ENCODE measurements at places on chromosomes 12 and 14.

- DNase-seq, result no peak
These were observed 19.9 kb downstream of the LRTM2 start for GRCh38 chr12:1839956-1840951.

DNA sequence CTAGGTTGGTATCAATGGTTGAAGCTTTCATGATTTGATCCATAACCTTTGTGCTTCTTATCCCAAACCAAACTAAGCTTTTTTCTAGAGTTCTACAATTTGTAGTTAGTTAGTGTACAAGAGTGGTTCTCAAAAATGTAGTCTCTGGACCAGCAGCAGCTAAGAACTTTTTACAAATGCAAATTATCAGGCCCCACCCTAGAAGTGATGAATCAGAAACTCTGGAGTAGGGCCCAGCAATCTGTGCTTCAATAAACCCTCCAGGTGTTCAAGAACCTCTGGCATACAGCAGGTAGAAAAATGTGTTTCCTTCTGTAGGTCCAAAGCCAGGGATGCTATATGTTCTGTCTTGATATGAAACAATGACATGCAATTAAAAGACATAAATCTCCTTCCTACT is 26.1 kb upstream of the ACTR6 start:
- DNase-seq, result no peak

- no peak for DNase-seq
These were observed 136.8 kb downstream of the ANKS1B start for GRCh38 chr12:99847936-99848335.

- peak; percentile 28 for DNase-seq
These were observed 1124.7 kb downstream of the FLRT2 start for GRCh38 chr14:86654558-86655184.

DNA sequence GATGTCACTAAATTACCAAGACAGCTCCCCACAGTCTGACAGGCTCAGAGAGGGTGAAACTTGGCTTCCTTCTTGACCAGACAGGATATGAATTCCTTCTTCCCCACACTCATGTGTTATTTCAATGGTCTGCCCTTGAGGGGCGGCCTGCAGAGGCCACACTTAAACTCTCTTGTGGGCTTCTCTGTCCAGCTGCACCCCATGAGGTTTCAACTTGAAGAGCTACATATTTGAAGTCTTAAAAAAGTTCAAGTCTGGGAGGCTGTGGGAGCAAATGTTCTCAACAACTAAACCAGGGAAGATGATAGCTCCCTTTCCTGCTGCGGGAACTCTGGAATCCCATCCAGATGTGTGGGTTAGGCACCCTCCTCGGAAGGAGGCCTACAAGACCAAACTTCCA is 98.3 kb downstream of the TTC7B start:
- no peak for DNase-seq

DNA sequence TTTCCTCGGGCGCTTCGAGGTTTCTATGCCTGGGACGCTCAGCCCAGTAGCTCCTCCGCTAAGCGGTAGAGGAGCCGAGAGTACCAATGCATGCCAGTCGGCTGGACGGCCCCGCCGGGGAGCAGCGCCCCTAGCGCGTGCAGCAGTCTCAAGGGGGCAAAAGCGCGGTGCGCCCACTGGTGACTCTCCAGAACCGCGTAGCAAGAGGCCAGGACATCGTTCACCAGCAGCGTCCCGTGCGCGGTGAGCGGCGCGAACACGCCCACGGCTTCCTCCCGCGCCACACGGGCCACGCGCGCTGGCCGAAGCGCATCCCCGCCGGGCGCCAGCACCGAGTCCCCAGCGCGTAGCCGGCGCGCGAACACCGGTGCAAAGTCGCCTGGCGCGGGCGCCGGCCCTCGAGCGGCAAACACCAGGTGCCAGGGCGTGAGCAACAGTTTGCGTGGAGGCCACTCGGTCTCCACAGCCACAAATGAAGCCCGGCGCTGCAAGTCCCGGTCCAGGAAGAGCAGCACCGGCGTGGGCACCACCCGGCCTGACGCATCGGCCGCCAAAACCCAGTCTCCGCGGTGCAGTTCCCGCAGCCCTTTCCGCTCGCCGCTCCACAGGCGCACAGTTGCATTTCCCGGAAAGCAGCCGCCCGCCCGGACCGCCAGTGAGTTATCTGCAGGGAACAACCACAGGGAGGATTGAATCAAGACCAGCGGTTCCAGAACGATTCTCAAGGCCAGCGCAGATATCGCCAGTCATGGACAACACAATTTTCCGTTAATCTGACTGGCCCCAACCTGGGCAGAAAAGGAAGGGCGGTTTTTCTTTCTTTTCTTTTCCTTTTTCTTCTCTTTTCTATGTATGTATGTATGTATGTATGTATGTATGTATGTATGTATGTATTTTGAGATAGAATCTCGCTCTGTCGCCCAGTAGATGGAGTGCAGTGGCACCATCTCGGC is 4.5 kb downstream of the DHH start:
- peak; percentile 39 for DNase-seq

DNA sequence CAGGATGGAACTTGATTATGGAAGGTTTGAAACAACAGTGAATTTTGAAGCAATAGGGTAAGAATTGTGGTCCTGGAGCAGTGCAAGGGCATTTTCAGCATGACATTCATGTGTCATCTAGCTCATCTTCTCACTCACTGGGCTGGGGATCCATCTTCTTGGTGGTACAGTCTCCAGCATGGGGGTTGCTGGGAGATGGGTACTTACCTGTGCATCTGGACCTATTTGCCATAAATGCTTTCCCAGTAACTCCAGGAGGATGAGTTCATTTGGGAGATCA is 7.2 kb downstream of the HSP90AA1 start:
- DNase-seq, result no peak

DNA sequence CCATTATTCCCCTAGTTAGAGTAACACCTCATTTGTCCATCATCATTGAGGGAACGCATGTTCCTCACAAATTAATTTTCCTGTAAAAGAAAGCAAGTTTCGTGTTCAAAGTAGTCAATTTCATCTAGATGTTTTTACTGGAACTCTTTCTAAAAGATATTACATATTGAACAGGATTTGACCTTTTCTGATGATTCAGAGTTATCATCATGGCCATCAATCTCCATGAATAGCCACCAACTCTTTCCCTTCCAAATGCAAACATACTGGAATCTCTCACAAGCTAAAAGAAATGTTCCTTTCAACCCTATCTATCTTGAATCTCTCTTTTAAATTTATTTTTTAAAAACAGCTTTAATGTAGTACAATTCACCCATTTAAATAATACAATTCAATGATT is 263.1 kb upstream of the FAR2 start:
- DNase-seq, result no peak

- DNase-seq, result peak; percentile 68
These were observed 903 bp upstream of the NT5DC3 start for GRCh38 chr12:103841690-103842584.

GRCh38 chr12:23555180-23555824 is 394.2 kb downstream of the SOX5 start:
- no peak for DNase-seq

DNA sequence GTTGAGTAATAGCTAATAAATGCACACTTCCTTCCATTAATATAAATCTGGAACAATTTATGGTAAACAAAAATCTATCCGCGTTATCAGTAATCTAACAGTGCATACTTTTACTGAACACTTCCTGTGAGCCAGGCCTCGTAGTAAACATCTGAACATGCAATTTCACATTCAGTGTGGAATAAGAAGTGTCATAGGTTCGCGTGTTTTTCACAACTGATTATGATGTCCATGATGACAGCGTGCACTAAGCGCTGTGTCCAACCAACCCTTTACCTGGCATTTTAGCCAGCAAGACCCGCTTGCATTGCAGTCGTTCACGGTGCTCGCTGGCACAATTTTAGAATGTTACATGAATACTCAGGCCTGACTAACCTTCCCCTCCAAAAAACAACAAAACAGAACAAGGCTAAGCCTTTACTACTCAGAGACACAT is 2.1 kb downstream of the PNMA1 start:
- peak; percentile 12 for DNase-seq

DNA sequence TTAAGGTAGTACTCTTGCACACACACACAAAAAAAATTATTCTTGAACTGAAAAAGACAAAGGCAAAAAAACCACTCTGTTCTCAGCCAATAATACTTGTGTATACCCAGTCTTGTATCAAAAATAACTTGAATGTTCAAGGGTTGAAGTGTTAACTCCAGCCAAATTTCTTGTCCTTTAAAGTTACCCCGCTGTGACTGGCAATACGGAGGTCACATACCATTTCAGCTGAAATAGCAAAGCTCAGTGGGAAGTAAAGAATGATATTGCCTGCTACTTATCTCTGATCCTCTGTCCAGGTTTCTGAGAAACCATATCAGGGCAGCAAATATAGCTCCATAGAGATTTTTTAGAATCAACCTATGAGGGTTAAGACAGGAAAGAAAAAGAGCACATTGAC is 167.4 kb downstream of the C12orf50 start:
- no peak for DNase-seq

Measured in immature natural killer cell (primary cell).